Nephron progenitor cell (in vitro differentiated cells): ENCODE measurements at places on chromosomes 3 and 15.

DNA sequence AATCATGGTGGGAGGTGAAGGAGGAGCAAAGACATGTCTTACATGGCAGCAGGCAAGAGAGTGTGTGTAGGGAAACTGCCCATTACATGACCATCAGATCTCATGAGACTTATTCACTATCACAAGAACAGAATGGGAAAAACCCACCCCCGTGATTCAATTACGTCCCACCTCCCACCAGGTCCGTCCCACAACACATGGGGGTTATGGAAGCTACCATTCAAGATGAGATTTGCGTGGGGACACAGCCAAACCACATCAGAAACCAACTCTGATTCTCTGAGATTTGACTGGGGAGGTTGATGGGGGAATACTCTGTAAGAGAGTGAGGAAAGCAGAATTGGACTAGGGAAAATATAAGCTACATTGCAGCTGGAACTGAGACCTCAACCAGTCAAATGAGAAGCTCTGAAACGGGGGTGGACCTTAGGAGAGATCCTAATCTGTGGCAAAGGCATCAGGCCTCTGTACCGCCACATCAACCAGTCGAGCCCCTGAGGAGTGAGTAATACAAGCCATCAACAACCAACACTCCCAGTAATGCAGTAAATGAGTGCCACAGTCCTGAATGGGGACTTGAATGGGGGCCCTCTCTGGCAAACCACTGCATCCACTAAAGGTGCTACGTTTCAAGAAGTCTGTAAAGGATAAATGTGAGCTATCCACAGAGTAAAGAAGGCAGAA is 207.9 kb upstream of the GADL1 start:
- H3K27ac ChIP-seq = no peak overlapping the region
- no peaks in the 10 kb centered on the region for H3K36me3 ChIP-seq
- peaks cover 2% of the 10 kb centered on the region for H3K4me1 ChIP-seq
- no peak for DNase-seq

DNA sequence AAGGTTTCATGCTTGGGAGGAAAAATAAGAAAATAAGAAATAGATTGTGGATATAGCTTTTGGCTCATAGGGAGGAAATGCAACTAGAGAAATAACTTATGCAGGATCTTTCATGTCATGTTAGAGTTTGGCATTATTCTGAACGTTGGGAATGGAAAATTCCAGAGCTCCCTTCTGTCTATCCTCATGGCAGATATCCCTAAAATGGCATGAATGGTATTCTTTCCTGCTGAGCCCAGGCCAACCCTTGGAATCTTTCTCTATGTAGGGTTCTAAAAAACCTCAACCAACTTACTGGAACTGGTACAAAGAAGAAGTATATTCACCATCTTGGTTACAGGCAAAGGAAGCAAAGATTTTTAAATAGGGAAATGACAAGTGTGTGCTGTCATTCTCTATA is 212.5 kb downstream of the CHST2 start:
- H3K27me3 ChIP-seq = no peaks in the 10 kb centered on the region
- no peak for DNase-seq
- no peak overlapping the region for H3K4me3 ChIP-seq
- no peak overlapping the region for H3K27ac ChIP-seq

GRCh38 chr3:39644176-39644575 is 165.2 kb upstream of the MYRIP start:
- no peaks in the 10 kb centered on the region for H3K27me3 ChIP-seq
- no peak overlapping the region for H3K27ac ChIP-seq
- H3K4me1 ChIP-seq = peaks cover 7% of the 10 kb centered on the region
- H3K4me3 ChIP-seq = no peak overlapping the region

- no peaks in the 10 kb centered on the region for H3K36me3 ChIP-seq
- no peak overlapping the region for H3K27ac ChIP-seq
- H3K27me3 ChIP-seq = peaks cover 11% of the 10 kb centered on the region
- DNase-seq = no peak
- H3K4me3 ChIP-seq = no peak overlapping the region
Measured at GRCh38 chr15:42151736-42152135, 4.7 kb downstream of the PLA2G4F start.

- DNase-seq = no peak
- H3K27me3 ChIP-seq = peaks cover 7% of the 10 kb centered on the region
- H3K27ac ChIP-seq = peak overlapping the region; percentile 69
- peaks cover 95% of the 10 kb centered on the region for H3K4me1 ChIP-seq
Measured at GRCh38 chr3:37741644-37742043, 120.0 kb upstream of the CTDSPL start.

- peaks cover 78% of the 10 kb centered on the region for H3K36me3 ChIP-seq
- DNase-seq = no peak
- H3K27me3 ChIP-seq = peaks cover 3% of the 10 kb centered on the region
- peaks cover 19% of the 10 kb centered on the region for H3K4me1 ChIP-seq
Measured at GRCh38 chr15:93024293-93024692, 64.7 kb downstream of the RGMA start.

DNA sequence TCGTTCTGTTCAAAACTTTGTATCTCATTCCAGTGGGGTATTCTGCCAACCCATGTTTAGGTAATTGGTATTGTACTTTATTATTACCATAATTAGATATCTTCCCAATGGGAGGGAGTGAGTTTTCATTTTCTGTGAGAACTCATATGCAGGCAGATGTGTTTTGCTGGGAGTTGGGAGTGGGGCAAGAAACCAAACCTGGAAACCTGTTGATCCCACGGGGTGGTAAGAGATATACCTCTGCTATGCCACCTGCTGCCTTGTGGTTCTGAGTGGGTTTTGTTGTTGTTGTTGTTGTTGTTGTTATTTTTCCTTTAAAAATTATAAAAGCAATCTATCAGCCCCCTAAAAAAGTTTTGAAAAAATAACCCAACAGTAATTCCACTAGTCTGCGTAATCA is 32.1 kb downstream of the ZNF592 start:
- H3K27me3 ChIP-seq = peaks cover 5% of the 10 kb centered on the region
- no peak overlapping the region for H3K27ac ChIP-seq
- H3K36me3 ChIP-seq = peaks cover 45% of the 10 kb centered on the region
- H3K4me1 ChIP-seq = no peaks in the 10 kb centered on the region
- DNase-seq = no peak
- H3K4me3 ChIP-seq = no peak overlapping the region
